ENCODE measurements at places on chromosomes 11 and 22.

DNA sequence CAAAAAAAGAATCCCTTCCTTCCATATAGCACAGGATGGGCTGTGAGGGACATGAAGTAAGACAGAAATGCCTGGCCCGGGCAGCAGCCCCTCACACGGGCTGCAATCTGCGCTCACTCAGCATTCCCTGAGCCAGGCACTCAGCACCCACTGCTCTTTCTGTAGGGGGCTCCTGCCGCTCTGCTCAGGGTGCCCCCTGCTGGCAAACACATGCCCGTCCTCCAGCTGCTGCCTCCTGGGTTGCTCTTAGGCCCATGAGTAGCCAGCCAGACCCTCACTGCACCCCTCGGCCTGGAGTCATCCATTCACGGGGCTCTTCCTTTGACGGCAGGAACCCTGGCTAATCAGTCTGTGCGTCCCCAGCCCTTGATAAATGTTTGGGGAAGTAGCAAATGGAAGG, 6.9 kb downstream of the MCAT start:
- DNase-seq = peak; percentile 88

GRCh38 chr11:9862981-9863380, 199.1 kb downstream of the SWAP70 start:
- DNase-seq = no peak

- no peak for DNase-seq
These were observed 57.5 kb downstream of the SLC22A12 start for GRCh38 chr11:64648551-64648950.

DNA sequence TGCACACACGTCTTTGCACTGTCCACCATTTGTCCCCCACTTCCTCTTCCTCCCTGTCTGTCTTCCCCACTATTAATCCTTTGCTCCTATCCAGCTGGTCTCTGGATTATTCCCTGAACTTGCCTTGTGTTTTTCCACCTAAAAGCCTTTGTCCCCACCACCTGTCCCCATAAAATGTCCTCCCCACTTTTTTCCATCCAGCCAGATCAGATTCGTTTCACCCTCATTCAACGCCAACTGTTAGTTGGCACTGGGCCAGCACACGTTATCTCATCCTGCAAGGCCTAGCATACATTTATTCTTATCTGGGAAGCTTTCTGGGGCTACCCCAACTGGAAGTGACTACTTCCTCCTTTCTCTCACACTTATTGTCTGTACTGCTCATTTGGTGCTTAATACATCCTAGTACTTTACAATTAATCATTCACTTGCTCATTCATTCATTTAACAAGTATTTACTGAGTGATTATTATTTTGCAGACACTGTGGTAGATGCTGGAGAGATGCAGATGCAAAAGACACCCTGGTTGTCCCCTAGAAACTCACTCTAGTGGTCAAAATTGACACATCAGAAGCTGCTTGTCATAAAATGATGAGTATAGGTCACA, 96.2 kb downstream of the RASSF10 start:
- no peak for DNase-seq

GRCh38 chr11:15473954-15474837, 359.5 kb downstream of the INSC start:
- DNase-seq = no peak

- DNase-seq = peak; percentile 73
These were observed 6.0 kb downstream of the B4GALNT4 start for GRCh38 chr11:375065-376025.

DNA sequence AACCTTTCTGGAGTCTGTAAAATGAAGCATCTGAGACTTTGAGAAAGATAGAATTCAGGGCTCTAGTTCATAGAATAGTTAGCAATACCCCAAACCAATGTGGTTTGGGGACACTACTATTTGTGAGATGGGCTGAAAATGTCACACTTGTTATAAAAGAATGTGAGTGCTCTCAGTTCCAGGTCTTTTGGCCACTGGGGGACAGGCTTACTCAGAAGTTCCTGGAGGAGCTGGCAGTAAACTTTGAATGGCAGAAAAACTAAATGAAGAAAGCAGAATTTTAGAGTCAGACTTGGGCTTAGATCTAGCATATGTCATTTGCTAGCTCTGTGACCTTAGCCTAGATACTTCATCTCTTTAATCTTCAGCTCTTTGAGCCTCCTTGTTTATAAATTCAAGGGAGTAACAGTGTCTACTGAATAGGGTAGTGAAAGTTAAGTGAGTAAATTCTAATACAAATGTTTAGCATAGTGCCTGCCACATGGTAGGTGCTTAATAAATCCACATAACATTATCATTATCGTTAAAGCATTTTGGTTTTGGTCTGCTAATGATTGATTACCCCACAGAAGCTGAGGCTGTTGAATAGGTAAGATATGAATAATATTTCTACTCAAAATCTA, 3.7 kb downstream of the LYVE1 start:
- DNase-seq = no peak

DNA sequence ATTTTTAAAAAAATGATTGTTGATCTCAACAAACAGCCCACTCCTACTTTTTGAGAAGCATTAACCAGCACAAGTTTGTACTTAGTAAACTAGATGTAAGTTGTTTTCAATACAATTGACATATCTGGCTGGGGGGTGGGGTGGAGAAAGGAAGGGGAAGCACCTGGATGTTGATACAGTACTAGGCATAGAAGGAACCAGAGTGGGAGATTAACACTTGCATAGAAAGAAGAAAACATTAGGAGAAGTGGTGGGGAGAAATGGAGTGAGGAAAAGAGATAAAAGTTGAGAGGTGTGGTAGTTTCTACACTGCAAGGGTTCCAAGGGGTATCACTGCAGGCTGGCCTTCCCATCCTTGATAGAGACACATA, 10.6 kb upstream of the GAB2 start:
- DNase-seq = no peak

GRCh38 chr11:69689484-69690319, 14.1 kb downstream of the FGF19 start:
- no peak for DNase-seq

GRCh38 chr11:109998921-109999320, 94.3 kb upstream of the ZC3H12C start:
- no peak for DNase-seq

GRCh38 chr11:67356864-67357561, 3.7 kb upstream of the POLD4 start:
- DNase-seq = peak; percentile 87

- DNase-seq = no peak
These were observed 1.5 kb downstream of the KRTAP5-5 start for GRCh38 chr11:1631066-1631568.

DNA sequence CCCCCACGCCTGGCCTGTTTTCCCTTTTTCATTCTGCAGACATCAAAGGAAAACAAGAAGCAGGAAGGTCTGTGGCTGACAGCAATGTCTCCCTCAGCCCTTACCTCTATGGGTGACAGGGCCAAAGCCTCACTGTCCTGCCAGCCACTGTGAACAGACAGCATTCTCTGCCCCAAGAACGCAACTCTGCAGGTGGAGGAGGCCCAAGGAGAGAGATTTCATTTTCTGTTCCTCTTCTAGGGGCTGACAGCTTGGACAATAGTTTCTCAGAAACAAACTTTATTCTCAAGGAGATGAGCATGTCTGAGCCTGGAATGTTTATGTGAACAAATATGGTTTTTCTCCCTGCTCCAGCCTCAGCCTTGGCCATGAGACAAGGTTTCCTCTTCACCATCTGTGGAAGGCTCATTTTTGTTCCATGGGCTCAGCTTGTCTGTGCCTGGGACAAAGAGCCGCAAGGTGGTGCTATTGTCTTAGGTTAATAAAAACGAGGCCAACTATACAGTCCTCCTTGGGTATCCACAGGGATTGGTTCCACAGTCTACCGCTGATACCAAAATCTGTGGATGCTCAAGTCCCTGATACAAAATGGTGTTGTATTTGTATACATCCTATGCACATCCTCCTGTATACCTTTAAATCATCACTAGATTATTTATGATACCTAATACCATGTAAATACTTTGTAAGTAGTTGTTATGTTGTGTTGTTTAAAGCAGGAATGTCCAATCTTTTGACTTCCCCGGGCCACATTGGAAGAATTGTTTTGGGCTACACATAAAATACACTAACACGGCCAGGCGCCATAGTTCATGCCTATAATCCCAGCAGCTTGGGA, 5.8 kb downstream of the PIWIL3 start:
- peak; percentile 28 for DNase-seq

GRCh38 chr11:94560834-94561233, 6.3 kb upstream of the PIWIL4 start:
- no peak for DNase-seq

DNA sequence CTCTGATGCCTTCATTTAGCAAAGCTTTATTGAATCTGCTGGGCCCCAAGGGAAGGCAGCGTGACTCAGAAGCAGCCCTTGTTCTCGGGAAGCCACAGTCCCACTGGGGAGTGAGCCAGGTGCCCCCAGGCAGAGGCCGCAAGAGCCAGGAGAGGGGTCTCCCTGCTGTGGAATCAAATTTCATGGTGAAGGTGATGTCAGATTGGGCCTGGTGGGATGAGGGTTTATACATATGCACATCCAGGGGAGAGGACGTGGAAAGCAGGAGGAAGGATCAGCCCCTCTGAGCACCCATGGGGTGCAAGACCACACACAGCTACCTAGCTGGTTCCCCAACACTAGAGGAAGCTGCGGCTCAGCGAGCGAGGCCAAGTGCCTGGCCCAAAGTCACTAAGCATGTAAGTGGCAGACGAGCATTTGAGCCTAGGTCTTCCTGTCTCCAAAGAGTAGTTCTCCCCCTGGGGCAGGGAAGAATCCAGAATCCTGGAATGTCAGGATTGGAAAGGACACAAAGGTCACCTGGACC, 2.0 kb downstream of the SYNGR1 start:
- DNase-seq = peak; percentile 14

- DNase-seq = peak; percentile 66
These were observed 554 bp upstream of the NECTIN1 start for GRCh38 chr11:119729581-119729927.

GRCh38 chr11:330694-331357, 10.2 kb upstream of the IFITM3 start:
- no peak for DNase-seq

GRCh38 chr11:61694946-61695706, 14.9 kb downstream of the DAGLA start:
- no peak for DNase-seq

- no peak for DNase-seq
These were observed 1354.4 kb downstream of the TBC1D22A start for GRCh38 chr22:48116871-48117270.

DNA sequence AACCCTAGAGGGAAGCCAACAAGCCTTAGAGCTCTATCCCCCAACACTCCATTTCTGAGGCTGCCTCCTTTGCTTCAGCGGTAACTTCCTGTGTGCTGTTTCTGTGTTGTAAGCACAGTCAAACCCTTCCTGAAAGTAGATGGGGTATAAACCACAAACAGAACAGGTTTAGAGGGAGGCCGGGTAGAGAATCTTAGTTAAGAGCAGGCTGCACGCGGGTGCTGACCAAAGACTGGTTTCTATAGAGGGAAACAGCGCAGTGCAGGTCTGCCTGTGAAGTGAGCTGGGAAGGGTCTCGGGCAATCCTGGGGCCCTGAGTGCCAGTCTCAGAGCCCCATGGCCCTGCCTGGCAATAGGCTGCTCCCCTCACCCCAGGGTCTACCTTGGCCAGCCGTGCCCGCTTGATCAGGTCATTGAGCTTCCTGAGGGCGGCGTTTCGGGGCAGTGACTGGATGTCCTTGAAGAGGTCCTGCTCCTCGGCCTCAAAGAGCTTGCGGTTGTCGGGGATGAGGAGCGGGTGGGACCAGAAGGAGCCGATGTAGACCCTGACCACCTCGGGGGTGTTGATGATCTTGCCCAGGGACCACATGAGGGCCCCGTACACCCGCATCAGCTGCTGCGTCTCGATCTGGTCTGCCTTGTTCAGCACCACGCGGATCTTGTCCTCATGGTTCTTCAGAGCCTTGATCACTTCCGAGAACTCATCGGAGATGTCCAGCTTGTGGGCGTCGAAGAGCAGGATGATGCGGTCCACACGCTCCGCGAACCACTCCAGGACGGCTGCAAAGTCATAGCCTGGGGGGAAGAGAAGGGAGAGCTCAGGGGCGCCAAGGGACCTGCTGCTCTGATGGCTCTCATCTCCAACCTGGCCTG, 15.3 kb upstream of the CDC42BPG start:
- no peak for DNase-seq

DNA sequence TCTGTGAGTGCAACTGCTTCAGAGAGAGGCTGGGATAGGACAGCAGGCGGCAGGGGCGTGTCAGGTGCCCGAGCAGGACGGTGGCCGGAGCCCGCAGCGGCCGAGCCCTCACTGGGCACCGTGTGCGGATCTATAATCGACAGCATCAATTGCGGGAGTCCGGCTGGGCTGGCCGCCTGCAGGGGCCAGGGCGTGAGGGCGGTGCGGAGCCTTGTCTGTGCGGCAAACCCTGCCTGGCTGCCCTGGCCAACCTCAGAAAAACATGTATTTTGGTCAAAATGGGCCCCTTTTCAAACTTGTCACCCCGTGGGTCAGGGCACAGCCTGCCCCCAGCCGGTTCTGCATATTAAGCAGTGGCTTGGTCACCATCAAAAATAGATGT, 91.3 kb upstream of the KCNQ1OT1 start:
- DNase-seq = no peak

Measured in 8988T (cell line).